ENCODE measurements at places on chromosomes 7 and 10.
A peak's percentile ranks its signal among the peaks of the same experiment; 100 is the strongest.

GRCh38 chr10:105070952-105071351 lies 429.9 kb downstream of the SORCS3 start:
- DNase-seq = no peak

DNA sequence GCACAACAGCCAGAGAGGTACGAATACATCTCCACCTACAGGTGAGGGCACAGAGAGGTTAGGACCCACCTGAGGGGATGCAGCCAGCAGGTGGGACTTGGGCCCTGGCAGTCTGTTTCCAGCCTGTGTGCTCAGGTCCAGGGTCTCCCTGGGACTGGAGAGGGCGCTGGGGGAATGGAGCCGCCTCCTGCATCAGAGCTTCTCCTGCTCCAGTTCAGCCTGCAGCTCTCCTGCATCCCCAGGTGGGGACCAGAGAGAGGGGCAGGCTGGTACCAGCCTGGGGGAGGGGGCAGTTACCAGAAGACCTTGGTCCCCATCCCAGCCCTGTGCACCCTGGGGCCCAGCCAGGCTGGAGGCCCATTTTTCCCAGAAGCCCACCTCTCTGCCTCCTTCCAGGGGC lies 80.7 kb downstream of the LHPP start:
- no peak for DNase-seq

- DNase-seq = no peak
These were observed 114.8 kb upstream of the ADO start for GRCh38 chr10:62689712-62690111.

DNA sequence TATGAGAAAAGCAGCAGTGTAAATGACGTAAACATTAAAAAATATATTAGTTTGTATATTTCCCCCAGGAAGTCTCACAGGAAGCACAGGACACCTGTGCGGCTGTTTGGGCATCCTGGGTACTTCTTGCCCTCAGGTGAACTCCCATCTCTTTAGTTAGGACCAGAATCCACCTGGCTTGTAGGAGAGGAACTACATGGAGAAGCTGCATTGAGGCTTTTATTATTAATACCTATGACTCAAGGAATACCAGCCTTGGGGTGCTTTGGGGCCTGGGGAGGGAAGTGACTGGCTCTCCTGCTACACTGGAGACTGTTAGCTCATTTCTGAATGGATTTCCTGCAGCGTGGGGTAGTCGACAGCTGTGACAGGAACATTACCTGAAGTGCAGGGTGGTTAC lies 40.0 kb upstream of the GSDME start:
- no peak for DNase-seq

- no peak for DNase-seq
These were observed 110.1 kb downstream of the CDK14 start for GRCh38 chr7:90706072-90706716.

- no peak for DNase-seq
These were observed 287.2 kb downstream of the TNS3 start for GRCh38 chr7:47294556-47295222.

DNA sequence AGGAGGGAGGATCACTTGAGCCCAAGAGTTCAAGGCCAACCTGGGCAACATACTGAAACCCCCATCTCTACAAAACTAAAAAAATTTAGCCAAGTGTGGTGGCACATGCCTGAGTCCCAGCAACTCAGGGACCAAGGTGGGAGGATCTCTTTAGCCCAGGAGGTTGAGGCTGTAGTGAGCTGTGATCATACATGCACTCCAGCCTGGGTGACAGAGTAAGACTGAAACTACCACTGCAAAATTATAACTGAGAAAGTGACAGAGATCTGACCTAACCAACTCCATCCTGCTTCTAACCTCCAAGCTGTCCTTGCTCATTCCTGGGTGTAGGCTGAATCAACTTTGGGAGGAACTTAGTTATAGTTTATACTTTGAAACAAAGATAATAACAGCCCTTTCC lies 59.4 kb downstream of the HTR7 start:
- no peak for DNase-seq

DNA sequence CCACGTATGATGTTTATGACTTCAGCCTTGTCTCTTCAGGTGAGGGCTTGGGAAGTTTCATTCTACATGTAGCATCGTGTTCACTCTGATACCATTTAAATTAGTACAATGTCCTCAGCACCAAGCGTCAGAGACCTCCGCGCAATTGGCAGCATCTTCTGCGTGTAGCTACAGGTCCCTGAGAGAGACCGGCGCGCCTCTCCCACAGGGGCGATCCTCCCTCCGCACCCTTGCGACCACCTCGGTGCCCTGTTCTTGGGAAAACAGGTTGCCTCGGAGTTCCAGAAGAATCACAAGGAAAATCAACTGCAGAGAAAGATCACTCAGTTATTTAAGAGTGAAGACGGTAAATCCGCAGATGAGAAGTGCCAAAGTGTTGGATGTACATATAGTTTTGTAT lies 206.2 kb downstream of the GATA3 start:
- DNase-seq = no peak

DNA sequence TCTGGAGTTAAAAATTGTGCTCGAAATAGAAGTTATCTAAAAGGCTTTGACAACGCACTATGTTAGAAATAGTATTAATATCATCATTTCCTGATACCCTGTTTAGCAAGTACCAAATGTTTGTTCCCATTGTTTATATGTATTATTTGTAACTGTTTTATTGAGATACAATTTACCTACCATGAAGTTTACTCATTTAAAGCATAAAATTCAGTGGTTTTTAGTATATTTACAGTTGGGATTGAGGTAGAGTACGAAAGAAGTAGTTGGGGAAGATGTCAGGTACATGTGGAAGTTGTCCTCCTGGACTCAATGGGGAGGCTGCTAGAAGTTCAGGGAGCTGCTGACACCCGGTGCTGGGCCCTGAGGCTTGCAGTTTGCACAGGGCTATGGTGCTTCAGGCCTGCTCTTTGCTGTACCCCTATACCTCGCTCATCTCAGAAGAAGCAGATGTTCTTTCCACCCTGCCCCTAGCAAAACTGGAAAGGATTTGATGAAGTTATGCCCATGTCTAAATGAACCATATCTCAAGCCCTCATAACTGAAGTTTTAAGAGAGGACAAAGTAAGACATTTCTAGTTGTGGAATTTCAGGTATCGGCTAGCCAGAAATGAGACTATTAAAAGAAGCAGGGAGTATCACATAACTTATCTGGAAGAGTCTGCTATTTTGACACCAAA lies 25.2 kb upstream of the WNT16 start:
- no peak for DNase-seq

GRCh38 chr7:155506854-155507337 lies 39.5 kb downstream of the CNPY1 start:
- DNase-seq = peak; percentile 71

DNA sequence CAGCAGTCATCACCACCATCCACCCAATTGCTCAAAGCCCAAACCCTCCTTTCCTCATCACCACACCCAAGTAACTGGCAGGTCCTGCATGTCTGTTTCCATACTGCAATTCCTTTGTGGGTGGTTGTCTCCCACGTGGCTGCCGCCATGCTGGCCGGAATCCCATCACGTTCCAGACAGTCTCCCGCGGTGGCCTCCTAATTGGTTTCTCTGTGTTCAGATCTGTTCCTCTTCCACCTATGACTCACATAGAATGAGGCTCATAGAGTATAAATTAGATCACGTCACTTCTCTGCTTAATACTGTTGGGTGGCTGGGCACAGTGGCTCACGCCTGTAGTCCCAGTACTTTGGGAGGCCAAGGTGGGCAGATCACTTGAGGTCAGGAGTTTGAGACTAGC lies 813.0 kb downstream of the TYW1 start:
- no peak for DNase-seq

DNA sequence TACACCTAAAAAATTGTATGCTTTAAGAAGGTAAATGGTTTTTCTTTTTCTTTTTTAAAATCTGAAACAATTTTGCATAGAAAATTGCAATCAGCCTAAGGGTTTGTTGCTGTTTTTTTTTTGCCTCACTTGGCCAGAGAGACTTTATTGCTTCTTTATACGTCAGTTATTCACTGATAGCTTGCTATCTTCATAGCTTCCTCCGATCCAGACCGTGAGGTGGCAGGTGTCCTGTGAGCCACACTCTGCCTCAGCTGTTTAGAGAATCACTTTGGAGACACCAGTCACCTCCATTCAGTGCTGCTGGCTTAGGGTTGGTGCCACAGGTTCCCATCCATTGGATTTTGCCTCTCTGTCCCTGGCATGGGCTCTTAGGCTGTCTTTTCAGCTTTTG lies 68.0 kb downstream of the HHEX start:
- no peak for DNase-seq

- DNase-seq = no peak
These were observed 310.2 kb downstream of the AUTS2 start for GRCh38 chr7:69908454-69908853.

GRCh38 chr10:76735866-76736265 lies 901.7 kb downstream of the KCNMA1 start:
- DNase-seq = no peak

Measured in ELF-1 (cell line).